SW 1271 (cell line): ENCODE measurements at places on chromosomes 3 and 15.
A peak's percentile ranks its signal among the peaks of the same experiment; 100 is the strongest.

- peak; percentile 9 for DNase-seq
These were observed 79.1 kb downstream of the FOXP1 start for GRCh38 chr3:71504250-71505036.

- DNase-seq, result no peak
These were observed 22.0 kb downstream of the ZNF710 start for GRCh38 chr15:90022905-90023700.

DNA sequence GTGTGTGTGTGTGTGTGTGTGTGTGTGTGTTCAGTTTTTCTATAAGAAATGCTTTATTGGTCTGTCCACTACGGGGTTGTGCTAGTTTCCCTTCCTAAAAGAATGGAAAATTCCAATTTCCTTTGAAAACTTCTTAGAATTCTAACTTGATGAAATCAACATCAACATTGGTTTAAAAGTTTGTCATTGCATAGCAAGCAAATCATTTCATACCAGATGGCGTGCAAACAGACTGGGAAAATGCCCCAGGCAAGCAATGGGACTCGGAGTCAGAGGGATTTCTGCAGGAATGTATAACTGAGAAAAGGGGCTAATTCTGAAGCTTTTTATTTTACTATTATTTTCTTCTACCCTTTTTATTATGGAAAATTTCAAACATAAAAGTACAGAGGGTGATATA, 13.1 kb upstream of the DYNC1LI1 start:
- DNase-seq, result no peak

DNA sequence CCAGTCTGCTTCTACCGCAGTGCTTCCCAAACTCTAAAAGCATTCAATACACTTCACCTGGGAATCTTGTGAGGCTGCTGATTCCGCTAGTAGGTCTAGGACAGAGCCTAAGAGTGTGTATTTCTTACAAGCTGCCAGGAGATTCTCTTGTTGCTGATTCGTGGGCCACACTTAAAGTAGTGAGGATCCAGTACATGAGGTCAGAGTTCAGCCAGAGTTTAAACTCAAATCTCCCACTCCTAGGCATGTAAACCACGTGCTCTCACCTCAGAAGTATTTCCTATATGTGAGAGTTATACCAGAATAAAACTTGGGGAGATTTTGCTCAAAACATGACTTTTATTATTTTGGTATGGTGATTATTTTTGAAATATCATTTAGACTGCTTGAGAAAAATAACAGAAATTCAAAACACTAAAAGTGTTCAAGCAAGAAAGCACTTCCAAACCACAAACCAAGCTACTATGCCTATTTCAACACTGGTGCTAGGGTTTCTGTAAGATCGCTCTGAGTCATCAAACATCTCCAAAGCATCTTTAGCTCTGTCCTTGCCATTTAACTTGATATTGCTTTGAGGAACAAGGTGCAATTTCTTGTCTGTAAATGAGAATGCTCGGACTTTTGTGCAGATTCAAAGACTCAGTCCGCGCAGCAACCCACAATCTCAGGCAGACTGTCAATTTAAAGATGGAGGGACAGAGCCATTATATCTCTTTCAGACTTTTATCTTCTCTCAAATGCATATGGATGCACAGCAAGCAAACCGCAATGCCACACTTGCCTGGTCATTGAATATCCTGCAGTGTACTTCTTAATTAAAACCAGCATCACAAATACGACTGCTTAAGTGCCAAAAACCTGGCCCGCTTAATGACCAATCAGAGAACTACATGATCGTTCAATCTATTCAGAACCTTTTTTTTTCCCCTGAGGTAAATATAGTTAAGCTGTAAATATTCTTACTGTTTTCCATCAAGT, 59.8 kb downstream of the AGTR1 start:
- DNase-seq, result no peak

- DNase-seq, result no peak
These were observed 3.2 kb downstream of the DTWD1 start for GRCh38 chr15:49624056-49624455.
